ENCODE measurements at places on chromosomes 2 and 18.

DNA sequence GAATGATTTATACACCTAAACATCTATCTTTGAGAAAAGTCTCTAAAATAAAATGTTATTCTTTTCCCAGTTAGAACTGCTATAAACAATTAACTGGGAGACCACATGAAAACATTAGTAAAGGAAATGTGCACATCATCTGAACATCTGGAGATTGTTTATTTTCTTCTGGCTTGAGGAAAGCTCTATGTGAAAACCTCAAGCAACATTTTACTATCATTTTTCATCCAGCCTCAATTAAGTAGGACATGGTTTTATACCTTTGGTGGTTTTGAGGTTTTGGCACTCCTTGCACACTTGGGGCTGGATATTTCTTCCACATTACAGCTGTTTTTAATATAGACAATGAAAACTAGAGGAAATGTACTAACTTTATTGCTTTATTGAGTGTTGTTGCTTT lies 609.5 kb upstream of the SLC8A1 start:
- no peak for DNase-seq

DNA sequence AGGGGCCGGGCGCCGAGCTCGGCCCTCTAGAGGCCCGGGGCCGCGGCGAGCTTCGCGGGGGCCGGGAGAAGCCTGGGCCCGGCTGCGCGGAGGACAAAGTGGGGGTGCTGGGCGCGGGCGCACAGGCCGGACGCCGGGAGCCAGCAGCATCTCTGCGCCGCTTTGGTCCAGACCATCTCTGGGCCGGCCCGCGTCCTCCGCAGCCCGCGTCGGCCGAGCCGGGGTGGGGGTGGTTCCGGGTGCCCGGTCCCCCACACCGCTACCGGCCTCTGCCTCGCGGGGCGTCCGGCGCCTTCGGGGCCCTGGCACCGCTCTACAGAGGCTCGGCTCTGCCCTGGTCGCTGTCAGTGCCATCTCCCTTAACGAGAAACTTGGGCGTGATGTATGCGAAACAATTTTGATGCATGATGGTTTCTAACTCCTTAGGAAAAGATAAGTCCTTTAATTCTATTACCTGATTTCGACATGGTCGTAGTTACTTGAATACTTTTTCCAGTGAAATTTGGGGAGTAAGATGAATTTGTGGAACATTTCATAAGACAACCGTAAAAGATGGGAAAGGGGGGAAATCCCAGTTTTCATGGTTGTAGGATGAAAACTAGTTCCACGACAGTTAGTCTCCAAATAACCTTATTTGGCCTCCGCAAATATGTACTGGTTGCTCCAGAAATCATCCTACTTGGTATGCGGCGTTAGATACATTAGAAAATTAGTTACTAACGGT lies 562 bp downstream of the TWSG1 start:
- peak; percentile 5 for DNase-seq

DNA sequence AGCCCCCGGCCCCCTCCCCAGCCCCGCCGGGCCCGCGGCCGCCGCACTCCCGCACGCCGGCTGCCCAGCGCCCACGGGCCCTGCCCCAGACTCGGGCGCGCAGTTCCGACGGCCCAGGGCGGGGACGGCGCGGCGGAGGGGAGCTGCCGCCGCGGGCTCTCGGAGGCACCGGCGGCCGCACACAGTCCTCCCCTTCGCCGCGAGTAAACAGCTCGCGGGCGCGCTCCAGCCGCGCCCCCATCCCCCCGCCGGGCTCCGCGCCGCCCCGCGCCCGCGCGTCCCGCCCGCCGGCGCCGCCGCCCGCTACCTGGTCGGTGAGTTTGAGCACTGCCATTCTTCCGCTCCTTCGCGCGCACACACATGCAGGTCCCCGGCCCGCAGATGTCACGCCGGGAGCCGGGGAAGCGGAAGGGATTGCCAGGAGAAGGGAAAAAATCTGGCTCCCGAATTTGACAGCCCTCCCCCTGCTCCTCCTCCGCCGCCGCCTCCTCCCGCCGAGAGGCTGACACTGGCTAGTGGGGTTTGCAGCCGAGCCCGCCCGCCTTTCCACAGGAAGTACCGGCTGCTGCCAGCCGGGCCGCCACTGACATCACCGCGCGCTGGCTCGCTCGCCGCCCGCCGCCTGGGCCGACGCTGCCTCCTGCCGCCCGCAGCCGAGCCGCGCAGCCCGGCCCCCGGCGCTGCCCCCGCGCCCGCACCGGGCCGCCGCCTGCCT lies at the start of gene ANKRD44:
ANKRD44 (minus strand) TSS at position 510 of the 715 bp plus-strand sequence; CDS start at position 334, 176 bp downstream.
- peak; percentile 90 for DNase-seq

- no peak for DNase-seq
Measured at GRCh38 chr2:105655244-105655643, 89.5 kb upstream of the NCK2 start.

DNA sequence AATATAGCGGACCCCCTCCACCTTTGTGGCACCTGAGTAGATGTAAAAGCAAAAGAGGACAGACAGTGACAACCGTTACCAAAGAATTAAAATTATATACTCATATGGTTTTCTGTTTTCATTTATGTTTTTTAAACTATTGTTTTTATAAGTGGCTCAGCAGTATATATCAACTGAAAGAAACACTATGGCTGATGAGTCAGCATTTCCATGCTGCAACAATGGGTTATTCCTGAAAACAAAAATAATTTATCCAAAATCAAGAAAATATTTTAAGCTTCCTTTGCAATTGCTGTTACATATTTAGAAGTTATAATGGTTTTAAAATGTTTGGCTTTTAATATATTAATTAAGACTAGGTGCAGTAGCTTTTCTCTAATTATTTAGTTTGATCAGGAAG lies 17.7 kb downstream of the MRPS9 start:
- no peak for DNase-seq

- DNase-seq: no peak
Measured at GRCh38 chr2:100008956-100009355, 133.4 kb downstream of the AFF3 start.

DNA sequence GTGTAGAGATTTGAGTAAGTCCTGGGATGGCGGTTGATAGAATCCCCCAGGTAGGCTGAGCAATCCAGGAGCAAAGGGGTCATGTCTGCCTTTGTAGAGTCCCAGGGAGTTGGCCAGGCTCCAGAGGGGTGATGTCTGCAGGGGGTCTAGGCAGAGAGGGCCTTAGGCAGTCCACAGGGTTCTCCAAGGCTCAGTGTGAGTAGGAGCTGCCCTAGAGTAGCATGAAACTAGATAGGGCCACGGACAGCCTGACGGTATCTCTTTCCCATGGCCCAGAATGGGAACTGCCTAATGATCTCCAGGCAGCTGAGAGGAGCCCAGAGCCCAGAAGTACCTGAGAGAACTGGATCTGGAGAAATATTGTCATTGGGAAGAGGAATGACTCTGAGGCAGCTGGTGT lies 9.0 kb upstream of the FAM136A start:
- DNase-seq: no peak

DNA sequence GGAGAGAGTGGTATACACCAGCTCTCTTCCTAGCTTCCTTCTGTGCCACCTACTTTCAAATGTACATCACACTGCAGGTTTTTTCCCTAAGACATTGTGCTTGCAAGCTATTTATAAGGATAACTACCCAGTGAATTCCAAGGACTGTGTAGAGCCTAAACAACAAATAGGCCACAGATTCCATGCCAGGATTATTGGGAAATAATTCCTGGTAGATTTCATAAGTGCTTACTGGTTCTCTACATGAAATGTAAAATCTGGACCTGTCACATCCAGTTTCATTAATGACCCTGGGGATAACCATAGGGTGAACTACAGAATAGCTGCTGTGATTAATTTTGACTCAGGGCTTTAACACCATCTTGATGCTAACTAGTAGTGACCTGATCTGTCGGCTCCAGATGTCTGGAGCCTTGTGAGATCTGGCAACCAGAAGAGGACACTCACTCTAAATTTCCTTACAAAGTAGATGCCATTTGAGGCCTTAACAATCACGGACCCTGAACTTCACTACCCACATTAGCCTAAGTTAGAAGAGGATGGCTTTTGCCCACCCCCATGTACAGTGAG lies 34.3 kb upstream of the LGALSL start:
- DNase-seq: no peak

DNA sequence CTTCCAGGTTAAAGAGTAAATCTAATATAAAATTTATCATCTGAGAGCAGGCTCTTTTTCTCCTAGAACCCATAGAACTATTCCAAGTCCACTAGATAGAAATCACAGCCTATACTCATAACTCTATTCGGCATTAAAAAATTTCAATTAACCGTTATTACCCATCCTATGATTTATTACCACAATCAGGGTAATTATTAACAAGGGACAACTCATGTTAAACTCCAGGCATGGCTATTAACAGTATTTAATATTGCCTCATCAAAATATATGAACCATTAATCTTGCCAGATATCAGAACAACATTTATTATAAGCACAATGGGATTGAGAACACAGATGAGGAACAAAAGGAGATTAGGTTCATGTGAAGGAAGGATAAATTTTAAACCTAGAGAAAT lies 136.8 kb upstream of the RIOK3 start:
- no peak for DNase-seq

DNA sequence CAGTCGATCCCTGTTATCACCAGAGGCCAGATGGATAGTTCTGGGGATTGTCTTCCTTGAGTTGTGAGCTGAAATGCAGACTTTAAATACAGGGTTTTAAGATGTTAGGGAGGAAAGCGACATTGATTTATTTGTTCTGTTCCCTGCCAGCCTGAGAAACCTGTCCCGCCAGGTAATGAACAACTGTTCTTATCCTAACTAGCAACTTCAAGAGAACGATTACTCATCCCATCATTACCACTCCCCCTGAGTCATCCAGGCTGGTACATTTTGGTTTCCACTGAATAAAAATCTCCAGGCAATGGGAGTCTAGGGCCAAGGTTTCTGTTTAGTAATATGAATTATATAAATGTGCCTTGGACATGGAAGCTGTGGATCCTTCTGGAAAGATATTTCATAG lies 131.2 kb downstream of the LYPD6B start:
- no peak for DNase-seq

DNA sequence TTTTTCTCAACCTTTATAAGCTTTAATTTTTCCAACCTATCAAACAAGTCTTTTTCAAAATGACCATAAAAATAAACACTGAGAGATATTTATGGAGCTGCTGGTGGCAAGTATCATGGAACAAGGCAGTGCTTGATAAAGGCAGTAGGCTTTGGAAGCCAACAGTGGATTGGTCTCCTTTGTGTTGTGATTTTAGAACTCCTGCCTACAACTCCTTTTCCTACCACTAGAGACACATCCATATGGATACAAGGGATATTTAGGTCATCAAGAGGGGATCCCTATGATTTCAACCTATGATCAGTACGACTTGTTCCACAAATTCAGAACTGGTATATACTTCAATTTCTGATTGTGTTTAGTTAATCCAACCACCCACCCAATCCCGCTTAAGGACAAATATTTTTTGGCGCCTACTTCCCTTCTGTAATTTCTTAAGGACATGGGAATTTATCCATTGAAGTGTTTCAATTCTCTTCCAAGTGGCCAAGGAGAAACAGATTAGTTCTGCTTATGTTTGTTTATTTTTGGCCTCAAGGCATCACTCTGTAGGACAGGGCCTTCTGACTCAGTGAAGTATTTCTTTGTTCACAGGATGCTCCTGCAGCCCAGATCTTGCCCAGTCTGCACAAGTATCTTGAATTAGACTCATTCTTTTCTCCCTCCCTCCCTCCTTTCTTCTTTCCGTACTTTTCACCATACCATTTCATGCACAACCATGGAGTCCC lies 2119.6 kb upstream of the PIK3C3 start:
- DNase-seq: no peak

DNA sequence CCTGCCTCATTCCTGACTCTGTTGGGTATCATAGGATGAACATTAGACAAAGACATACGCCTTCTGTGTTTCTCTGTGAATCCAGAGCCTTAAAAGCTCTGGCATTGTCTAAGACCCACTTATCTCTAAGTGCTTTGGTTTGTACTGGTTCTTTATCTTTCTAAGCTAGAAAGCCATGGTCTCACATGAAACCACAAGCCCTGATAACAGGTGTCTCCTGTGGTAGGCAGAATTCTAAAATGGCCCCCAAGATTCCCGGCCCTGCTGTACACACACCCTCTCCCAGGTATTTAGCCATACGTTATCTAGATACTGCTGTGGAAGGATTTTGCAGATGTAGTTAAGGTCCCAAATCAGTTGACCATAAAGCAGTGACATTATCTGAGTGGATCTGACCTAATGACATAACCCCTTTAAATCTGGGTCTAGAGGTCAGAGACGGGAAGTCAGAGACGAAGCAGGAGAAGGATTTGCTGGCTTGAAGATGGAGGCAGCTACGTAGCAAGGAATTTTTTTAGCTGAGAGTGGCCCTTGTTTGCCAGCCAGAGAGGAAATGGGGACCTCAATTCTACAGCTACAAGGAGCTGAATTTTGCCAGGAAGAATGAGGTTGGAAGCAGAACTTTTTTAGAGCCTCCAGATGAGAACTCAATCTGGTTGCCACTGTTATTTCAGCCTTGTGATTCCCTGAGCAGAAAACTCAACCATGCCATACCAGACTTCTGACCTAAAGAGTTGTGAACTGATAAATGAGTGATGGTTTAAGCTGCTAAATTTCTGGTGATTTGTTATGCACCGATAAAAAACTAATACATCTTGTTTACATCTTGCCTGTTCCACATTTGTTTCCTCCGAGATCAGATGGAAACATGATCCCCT lies 186.7 kb downstream of the CAMKMT start:
- DNase-seq: no peak

- no peak for DNase-seq
Measured at GRCh38 chr2:218293715-218294429, 1.6 kb upstream of the TMBIM1 start.

DNA sequence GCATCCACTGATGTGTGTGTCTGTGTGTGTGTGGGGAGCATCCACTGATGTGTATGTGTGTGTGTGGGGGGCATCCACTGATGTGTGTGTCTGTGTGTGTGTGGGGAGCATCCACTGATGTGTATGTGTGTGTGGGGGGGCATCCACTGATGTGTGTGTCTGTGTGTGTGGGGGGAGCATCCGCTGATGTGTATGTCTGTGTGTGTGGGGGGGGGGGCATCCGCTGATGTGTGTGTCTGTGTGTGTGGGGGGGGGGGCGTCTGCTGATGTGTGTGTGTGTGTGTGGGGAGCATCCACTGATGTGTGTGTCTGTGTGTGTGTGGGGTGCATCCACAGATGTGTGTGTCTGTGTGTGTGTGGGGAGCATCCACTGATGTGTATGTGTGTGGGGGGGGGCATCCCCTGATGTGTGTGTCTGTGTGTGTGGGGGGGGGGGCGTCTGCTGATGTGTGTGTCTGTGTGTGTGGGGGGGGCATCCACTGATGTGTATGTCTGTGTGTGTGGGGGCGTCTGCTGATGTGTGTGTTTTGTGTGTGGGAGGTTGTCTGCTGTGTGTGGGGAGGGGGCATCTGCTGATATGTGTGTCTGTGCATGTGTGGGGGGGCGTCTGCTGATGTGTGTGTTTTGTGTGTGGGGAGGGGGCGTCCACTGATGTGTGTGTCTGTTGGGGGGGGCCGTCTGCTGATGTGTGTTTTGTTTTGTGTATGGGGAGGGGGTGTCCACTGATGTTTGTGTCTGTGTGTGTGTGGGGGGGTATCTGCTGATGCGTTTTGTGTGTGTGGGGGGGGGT lies 125.9 kb downstream of the NFATC1 start:
- DNase-seq: no peak

GRCh38 chr2:45432406-45432805 lies 178.7 kb downstream of the SRBD1 start:
- no peak for DNase-seq

GRCh38 chr18:67504739-67505138 lies 11.8 kb downstream of the DSEL start:
- no peak for DNase-seq

- DNase-seq: no peak
Measured at GRCh38 chr18:3791238-3791637, 341.3 kb downstream of the TGIF1 start.

Data from CD4-positive, alpha-beta T cell treated with Interleukin-4 for 4 hours (primary cell).